Skin of body (tissue), 3 donors: ENCODE measurements at places on chromosomes 13 and 19. TPM values are rescaled to one million over a fixed set of nuclear protein-coding genes. Genes with fewer than 3 reads are reported as not detected.

- DNase-seq: no peak
Measured at GRCh38 chr13:34216256-34216655, 398.3 kb downstream of the RFC3 start.

Gene ATXN8OS
- total RNA-seq: not detected

- DNase-seq: peak; percentile 48
Measured at GRCh38 chr19:4744451-4745174, 21.0 kb upstream of the DPP9 start.

- DNase-seq: no peak
Measured at GRCh38 chr13:95540888-95541287, 11.6 kb upstream of the CLDN10 start.

DNA sequence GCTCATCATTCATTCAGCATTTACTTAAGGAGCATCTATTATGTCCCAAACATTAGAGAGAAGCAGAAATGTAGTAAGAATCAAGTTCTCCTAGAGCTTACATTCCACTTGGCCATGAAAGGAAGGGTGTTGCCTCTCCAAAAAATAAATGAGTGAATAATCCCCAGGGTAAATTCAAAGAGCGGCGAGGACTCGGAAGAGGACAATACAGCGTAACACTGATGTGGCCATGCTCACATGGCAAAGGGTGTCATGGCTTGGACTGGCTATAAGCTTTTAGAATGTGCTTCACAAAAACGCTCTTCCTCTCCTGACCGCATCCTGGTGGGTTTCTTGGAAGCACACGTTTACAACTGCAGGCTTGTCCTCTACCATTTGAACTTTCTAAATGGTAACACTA lies 290.2 kb downstream of the IRS2 start:
- DNase-seq: no peak

DNA sequence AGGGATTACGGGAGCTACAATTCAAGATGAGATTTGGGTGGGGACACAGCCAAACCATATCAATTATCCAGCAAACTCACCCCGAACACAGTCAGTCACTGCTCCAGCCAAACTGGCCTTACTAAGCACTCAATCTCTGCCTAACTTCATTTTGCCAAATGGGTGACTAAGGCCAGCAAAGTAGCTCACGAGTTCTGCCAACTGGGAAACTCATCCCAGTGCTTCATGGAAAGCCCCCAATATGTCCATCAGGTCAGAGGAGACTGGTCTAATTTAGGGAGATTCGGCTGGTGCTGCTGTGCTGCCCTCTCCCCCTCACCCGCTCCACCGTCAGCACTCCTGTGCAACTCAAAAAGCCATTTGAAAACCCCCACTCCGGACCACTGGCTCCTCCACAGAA lies 324.0 kb downstream of the FOXO1 start:
- DNase-seq: no peak

DNA sequence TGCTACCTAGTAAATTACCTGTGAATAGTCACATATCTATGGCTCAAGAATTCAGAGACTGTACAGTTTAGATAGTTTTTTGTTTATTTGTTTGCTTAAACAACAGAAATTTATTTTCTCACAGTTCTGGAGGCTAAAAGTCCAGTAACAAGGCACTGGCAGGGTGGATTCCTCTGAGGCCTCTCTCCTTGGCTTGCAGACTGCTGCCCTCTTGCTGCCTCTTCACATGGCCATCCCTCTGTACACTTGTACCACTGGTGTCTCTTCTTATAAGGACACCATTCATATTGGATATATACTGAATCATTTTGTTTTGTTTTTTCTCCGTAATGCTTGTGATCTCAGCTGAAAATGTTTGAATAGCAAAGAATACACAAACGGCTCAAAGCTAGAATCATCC lies 56.4 kb upstream of the MIR17HG start:
- DNase-seq: no peak

- DNase-seq: no peak
Measured at GRCh38 chr13:73372666-73373627, 314.1 kb downstream of the KLF5 start.

DNA sequence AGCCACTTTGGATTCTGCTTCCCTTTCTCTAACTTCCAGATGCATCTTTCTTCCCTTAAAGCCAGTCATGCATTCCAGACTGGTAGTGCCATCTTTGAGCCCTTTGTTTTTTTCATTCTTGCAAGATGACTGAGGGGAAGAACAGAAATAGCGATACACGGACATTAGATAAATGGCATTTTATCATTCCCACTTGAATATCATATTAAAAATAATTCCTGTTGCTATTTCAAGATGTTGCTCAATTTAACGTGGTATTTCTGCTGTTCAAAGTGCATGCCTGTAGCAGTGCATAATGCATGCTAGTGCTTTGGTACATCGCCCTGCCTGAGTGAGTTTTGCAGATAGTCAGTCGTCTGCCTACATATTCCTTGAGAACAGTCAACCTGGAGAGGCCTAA lies 140.6 kb upstream of the FRY start:
- DNase-seq: no peak

DNA sequence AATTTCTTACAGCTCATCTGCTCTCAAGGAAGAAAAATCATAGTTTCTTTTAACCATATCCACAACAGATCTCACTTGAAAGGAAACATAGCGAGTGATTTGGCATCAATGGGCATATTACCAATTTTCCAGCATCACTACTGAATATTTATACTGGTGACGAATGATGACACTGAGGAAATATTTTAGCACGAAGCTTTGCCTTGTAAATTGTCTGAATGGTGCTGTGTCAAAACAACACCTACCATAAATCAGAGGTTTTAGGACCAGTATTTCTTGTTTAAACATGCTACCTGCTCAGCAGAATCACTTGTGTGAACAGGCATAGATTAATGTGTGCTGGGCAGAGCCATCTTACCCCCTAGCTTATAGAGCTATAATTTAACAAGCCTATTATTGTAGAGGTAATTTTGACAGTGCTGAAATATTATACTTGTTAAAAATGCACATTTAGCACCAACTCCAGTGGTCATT lies 146.8 kb downstream of the ABCC4 start:
- peak; percentile 48 for DNase-seq

DNA sequence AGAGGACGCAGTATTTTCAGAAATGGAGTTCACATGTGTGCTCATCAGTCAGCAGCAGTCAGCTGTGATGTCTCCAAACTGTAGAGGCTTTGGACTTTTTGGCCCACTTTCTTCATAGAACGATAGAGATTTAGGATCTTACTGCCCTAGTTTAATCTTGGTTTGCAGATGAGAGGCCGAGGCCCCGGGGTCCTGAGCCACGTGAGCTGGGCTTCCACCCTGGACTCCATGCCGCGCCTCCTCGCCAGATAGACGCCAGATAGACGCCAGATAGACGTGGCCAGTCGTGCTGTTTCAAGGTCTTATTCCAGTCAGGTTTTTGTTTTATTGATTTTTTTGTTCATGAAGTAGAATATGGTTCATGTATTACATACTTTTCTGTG lies 11.7 kb upstream of the MCF2L start:
- no peak for DNase-seq

Gene ZNF562
- 30.4 TPM for total RNA-seq

- DNase-seq: no peak
Measured at GRCh38 chr19:9008667-9009066, 1.5 kb downstream of the MUC16 start.

DNA sequence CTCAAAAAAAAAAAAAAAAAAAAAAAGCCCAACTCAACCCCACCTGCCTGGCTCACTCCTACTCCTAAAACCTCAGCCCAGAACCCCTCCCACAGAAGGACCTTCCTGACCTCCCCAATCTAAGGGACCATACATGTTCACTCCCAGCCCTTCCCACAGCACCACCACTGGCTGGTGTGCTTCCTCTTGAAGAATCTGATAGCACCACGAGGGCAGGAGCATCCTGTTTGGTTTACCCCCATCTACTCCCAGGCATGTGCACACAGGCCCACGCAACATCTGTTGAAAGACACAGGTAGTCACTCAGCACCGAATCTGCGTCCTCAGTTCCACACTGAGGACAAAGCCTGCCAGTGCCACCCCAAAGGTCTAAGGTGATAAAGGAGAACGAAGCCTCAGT lies 8.2 kb downstream of the LATS2 start:
- DNase-seq: no peak

Gene CEACAM3
- 1.5 TPM for total RNA-seq

DNA sequence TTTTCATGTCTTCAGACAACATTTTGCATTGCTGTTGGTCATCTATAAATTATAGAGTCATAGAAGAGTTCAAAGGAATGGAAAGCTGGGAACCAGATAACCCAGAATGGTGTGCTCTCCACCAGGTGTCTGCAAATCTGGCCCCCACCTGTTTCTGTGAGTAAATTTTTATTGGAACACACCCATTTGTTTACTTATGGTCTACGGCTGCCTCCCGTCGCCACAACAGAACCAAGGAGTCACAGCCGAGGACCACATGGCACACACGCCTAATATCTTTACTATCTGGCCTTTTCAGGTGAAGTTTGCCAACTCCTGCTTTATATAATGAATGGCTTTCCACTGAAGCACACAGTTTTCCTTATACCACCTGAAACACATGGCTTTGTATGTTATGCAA lies 58.2 kb downstream of the EFNB2 start:
- DNase-seq: no peak

DNA sequence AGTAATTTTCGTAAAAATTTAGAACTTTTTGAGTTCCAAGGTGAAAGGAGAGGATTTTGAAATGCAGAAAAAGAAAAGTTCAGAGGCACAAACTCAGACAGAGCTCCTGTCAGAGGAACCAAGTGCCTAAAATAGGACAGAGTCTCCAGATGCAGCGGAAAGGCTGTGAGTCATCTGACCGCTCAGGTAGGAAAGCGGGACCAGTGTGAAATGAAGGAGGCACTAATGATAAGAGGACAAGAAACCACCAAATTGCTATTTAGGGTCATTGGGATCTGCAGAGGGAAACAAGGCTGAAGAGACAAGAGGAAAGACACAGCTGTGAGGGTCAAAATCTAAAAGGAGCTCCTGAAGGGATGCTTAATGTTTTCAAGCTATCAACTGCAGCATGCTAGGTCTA lies 34.9 kb downstream of the IRS2 start:
- DNase-seq: no peak

Gene CFAP97D2
- not detected for total RNA-seq

Gene FAM98C
- total RNA-seq: 6.2 TPM

DNA sequence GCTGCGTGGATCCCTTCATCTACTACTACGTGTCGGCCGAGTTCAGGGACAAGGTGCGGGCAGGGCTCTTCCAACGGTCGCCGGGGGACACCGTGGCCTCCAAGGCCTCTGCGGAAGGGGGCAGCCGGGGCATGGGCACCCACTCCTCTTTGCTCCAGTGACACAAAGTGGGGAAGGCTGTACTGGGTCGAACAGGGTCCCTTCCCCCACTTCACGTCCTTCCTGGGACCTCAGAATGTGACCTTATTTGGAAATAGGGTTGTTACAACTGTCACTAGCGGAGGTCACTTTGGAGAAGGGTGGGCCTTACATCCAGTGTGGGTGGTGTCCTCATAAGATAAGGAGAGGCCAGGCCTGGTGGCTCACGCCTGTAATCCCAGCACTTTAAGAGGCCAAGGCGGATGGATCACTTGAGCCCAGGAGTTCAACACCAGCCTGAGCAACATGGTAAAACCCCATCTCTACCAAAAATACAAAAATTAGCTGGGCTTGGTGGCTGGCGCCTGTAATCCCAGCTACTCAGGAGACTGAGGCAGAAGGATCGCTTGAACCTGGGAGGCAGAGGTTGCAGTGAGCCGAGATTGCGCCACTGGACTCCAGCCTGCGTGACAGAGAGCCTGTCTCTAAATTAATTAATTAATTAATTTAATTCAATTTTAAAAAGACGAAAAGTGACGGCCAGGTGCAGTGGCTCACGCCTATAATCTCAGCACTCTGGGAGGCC lies 1.8 kb downstream of the F2RL3 start:
- no peak for DNase-seq

GRCh38 chr13:96768524-96768923 lies 225.8 kb downstream of the OXGR1 start:
- DNase-seq: no peak

Gene ELANE
- total RNA-seq: 24.0 TPM

- DNase-seq: no peak
Measured at GRCh38 chr13:45464141-45464686, 525 bp upstream of the COG3 start.

DNA sequence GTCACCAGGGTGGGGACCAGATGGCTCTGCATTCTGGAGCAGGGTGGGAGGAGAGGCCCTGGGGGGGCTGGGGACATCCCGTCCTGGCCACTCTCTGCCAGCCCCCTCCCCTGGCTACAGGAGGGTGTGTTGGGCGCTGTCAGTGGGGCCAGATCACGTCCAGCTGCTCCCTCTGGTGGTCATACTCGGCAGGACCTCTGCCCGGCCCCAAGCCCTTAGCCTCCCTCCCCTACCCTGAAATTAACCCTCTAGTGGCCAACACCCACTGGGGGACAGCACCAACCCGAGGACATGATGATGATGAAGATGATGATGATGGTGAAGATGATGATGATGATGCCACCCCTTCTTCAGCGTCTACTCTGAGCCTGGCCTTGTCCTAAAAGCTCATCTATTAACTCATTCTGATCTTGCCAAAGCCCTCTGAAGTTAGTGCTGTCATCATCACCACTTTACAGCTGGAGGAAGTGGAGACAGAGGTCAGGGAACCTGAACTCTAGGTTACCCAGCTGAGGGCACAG lies 590 bp upstream of the LGI4 start:
- peak; percentile 82 for DNase-seq

Gene NFIX
- 75.5 TPM for total RNA-seq

GRCh38 chr13:71773531-71773930 lies 93.5 kb downstream of the DACH1 start:
- no peak for DNase-seq

Gene KLK4
- total RNA-seq: 0.10 TPM

Gene NTN5
- total RNA-seq: 0.30 TPM

DNA sequence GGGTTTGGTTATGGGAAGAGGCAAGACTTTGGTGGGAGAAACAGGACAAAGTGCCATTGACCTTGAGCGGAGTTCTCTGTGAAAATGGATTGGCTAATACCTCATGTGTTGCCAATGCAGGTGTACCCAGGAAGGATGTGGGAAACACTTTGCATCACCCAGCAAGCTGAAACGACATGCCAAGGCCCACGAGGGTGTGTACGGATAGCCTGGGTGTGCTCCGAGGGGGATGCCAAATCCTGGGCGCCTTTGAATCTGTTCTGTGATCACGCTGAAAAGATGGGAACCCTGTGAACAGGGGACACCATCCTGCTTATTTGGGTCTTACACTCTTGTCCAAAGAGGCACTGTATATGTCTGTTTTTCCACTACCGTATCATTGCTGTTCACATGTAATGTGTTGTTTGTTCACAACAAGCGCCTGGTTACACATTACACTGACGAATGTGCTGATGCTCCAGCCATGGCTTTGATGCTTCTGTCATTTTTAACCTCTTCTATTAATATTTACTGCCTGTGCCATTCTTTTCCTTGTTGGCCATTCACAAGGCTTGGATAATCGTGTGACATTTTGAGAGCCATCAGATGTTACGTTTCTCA lies 8.3 kb downstream of the GTF3A start:
- DNase-seq: no peak

DNA sequence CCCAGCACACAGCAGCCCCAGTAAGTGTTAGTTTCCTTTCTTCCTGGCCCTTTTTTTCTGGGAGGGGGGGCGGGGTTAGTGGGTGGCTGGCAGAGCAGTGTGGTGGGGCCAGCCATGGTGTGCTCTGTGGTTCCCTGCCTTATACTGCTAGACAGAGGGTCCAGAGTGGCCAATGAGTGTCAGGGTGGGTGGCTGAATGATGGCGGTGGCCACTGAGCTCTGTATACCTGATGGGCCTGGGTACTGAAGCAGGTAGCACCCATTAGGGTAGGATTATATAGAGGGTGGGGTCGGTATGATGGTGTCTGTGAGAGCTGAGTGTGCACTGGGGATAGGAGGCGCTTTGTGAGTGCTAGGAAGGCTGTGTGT lies 13.8 kb downstream of the CIC start:
- no peak for DNase-seq
